ENCODE measurements at places on chromosomes 12 and 14.

- DNase-seq: peak; percentile 35
Observed at GRCh38 chr12:70243510-70244371, 508 bp downstream of the CNOT2 start.

GRCh38 chr12:15701206-15701605 lies 88.0 kb downstream of the EPS8 start:
- no peak for DNase-seq

GRCh38 chr14:104356020-104356737 lies 217.8 kb downstream of the KIF26A start:
- DNase-seq: no peak

DNA sequence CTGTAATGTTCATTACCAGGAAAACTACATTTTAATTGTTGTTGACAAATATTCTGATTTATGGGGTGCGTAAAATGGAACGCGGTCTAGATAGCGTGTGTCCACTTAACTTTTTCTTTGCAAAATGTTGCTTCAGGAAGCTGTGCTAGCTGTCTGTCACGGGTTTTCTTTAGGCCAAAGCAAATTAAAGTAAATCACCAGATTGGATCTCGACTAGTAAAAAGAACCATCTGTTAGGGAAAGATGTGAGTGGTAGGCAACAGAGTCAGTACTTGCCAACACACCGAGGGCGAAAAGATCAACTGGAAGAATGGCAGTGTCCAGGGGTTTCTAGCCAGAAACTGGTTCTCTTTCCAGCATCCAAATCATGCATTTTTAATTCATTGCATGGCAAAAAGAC lies 404.9 kb upstream of the TMPO start:
- DNase-seq: no peak

DNA sequence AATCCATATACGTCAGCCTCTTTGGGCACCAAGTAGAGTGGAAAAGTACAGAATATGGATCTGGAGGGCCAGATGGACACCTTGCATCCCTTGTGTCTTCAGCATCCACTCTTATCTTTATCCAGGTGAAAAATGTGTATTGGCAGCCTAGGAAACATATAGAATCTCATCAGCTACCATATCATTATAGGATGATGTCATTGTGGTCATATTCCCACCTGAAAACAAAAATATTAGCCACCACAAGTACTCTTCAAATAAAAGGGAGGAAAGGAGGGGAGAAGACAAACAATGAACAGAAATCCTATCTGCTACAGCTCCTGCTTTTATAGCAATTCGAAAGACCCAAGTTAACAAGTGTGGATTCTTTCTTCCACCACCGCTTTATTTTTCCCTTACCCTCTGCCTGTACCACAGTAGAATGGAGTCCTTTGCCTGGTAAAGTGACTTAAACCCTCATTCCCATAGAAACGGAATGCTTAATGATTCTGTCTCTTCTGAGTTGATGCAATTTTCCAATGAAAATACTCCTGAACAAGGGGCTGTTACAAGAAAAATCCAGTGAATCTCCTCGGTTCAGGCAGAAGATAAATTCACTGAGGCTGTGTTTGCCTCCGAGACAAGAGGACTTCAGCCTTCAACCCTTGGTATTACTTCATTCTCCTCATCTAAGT lies 13.8 kb upstream of the IL26 start:
- no peak for DNase-seq

- peak; percentile 13 for DNase-seq
Observed at GRCh38 chr12:109393437-109394345, 46.0 kb downstream of the MYO1H start.

Measured in stimulated activated CD4-positive, alpha-beta T cell treated with anti-CD3 and anti-CD28 coated beads, Interleukin-1b, Interleukin-23, amount 100 ng/mL, for 24 hours (primary cell).